Head of caudate nucleus (tissue), 42 donors: ENCODE measurements at places on chromosomes 12 and 14.

DNA sequence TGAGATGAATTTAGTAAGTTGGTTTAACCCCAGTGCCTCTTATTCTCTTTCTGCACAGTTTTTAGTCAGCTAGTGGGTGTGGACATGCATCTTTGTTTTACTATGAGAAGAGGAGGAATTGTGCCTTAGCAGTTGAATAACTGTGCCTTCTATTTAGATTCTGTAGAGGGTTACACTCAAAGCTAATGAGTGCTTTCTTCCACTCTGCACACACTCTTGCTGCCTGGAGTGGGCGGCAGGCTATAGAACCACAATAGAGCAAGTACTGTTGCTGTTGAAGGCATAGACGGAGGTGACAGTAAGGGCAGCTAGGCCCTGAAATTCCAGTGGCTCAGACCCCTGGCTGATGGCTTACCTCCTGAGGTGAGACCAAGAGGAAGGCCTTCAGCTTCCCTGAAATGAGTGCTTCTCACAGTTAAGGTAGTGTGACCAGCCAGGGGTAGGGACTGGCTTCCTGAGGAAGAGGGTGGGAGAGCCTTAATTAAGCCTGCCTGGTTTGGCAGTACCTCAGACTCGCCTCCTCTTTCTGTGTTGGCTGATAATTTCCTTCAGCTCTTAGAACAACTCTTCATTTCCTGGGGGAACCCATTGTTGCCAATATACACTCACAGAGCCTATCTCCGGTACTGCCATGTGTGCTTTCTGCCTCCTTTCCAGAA lies 24.7 kb downstream of the SUSD6 start:
- no peak for DNase-seq

- DNase-seq = no peak
These were observed 47.3 kb upstream of the LRIG3 start for GRCh38 chr12:58967561-58967960.

DNA sequence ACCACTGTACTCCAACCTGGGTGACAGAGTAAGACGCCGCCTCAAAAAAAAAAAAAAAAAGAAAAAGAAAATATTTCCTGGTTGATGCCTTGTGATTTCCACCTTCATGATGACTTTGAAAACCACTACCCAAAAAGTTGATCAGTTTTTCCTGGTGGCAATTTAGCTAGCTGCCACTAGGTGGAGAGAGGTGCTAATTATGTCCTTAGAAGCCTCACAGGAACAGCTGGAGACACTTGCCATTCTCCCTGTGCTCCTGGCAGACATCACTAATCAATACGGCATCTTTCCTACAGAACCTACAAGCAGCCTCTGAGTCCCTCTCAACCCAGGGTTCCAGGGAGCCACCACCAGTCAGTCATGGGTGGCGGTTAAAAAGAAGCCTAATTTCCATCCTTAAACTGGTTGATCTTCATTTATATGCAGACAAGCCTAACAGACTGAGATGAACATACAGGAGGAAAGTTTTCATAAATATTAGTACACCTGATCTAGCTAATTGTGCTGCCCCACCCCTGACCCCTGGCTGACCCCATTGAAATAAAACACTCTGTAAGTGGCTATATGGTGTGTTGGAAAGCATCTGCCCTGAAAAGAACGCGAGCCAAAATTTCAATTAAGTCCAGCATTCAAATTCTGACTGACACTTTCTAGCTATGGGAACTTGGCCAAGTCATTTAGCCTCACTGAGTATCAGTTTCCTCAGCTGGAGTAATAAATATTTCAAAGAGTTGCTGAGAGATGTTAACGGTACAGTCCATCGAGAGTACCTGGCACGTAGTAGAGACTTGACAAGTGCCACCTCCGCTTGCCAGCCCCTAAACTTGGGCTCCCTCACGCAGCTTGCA lies 6.2 kb upstream of the OAS1 start:
- no peak for DNase-seq

DNA sequence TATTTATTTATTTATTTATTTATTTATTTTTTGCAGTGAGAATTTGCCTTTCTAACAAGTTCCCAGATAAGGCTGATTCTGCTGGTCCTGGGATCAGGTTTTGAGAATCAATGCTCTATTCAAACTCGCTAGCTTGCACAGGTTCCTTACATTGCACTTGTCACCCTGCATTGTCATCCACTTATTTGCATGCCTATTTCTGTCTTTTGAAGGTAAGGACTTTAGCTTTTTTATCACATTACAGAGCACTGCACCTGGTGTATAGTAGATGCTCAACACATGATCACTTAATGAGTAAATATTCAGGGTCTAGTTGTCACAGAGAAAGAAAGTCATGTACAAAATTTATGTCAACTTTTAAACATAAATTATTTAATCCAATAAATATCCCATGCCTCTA lies 219.7 kb upstream of the BTG1 start:
- DNase-seq = no peak

GRCh38 chr14:20436363-20436755 lies 393 bp upstream of the KLHL33 start:
- DNase-seq = no peak

GRCh38 chr12:111152561-111152960 lies 216.3 kb downstream of the PHETA1 start:
- no peak for DNase-seq

- DNase-seq = no peak
These were observed 136.8 kb downstream of the TPH2 start for GRCh38 chr12:72075401-72075800.

DNA sequence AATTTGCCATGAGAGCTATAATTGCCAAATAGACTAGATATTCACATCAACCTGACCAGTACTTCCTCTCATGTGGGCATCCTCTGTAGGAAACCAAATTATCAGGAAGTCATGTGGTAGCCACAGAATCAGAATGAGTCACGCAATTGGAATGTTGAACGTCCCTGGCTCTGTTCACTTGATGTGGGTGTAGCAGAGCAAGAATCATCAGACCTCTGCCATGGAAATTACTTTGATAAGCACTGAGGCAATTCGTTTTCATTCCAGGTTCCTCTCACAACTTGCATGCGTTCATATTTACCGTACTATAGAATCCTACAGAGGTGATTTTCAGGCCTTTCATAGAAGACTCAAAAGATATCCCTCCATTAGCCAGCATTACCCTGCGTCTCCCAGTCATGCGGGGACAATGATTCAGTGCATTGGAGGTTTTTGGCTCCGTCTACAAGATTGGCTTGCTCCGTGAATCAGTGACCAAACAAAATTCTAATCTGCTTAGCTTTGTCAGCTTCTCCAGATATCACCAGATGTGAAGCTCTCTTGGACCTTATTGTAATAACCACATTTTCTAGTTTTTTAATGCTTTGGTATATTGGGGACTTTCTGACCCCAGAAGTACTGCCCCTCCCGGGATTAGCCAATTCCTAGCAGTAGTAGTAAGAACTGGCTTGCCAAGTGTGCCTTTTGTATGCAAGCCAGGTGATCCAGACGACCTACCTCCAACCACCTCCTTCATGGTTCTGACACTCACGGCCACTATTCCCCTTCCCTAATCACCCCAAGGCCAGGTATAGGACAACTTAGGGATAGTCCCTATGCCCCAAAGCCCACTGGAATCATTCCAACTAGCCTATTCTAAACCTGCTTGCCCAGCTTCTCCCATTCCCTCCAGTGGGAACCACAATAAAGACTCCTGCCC lies 133.4 kb downstream of the KICS2 start:
- DNase-seq = peak; percentile 18

GRCh38 chr14:104768437-104769323 lies 15.7 kb downstream of the SIVA1 start:
- peak; percentile 97 for DNase-seq

DNA sequence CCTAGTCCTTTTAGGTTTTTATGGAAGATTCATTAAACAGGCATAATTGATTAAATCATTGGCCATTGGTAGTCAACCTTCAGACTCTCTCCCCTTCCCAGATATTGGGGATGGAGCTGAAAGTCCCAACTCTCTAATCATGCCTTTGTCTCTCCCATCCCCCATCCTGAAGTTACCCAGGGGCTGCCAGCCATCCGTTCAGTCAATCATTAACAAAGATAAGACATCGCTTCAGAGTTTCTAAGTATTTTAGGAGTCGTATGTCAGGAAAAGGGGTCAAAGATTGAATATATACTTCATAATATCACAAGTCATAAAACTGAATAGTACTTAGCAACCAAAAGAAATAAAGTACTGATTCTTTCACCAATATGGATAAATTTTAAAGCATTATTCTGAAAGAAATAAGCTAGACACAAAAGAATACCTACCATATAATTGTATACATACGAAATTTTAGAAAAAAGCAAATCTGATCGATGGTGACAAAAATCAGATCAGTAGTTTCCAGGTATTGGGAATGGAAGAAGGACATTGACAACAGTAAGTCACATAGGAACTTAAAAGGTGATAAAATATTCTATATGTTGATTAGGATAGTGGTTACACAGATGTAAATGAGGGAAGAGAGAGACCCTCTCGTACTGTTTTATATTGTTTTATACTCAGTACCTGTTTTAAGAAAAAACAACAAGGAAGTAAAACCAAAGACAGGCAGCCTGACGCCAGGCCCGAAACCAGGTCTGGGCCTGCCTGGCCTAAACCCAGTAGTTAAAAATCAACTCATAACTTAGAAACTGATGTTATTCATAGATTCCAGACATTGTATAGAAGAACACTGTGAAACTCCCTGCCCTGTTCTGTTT lies 414.4 kb downstream of the DAD1 start:
- no peak for DNase-seq

DNA sequence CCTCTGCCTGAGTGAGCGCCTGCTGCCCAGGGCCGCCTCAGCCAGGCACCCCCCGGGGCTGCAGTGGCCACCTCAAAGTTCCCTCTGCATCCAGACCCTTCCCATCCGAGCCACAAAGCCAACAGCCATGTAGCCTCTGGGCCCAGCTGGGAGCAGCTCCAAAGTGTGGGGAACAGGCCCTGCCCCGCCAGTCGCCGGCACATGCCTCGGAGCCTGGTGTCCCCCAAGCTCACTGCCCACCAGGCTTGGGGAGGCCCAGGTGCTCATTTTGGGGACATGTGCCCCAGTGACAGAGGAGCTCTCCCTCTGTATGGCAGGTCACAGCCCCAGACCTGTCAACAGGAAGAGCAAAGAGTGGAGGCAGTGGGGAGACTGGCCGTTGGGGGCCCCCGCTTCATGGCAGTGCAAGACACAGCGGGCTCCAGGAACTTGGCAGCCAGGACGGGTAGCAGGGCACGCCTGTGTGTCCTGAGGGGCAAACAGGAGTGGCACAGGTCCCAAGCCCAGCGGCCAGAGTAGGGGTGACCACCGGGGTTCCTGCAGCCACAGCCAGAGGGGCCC lies 29.9 kb downstream of the JAG2 start:
- no peak for DNase-seq

DNA sequence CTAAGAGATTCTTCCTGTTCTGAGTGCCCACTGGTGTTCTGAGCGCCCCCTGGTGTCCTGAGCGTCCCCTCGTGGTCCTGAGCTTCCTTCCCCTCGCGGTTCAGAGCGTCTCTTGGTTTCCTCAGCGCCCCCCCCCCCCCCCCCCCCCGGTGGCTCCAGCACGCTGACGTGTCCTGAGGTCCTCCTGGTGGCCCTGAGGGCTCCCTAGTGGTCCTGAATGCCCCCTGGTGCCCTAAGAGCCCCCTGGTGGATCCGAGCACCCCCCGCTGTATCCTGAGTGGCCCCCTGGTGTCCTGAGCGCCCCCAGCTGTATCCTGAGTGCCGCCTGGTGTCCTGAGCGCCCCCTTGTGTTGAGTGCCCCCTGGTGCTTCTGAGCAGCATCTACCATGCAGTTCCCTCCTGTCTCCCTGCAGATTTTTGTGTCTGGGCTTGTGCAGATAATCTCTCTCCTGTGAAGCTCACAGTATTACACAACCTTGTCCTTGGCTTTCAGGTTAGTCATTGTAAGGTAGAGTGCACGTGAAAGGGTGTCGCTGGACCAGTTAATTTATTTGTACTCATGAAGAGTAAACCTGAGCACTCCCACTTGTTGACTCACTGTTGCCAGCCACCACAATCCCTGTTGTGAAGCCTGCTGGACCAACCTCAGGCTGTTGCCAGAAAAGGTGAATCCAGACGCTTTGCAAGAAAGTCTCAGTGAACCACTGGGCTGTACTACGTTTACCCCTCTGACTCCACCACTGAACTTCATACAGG lies 1168.4 kb downstream of the TMEM121 start:
- no peak for DNase-seq

- peak; percentile 25 for DNase-seq
These were observed 662 bp upstream of the NELL2 start for GRCh38 chr12:44876544-44877410.

DNA sequence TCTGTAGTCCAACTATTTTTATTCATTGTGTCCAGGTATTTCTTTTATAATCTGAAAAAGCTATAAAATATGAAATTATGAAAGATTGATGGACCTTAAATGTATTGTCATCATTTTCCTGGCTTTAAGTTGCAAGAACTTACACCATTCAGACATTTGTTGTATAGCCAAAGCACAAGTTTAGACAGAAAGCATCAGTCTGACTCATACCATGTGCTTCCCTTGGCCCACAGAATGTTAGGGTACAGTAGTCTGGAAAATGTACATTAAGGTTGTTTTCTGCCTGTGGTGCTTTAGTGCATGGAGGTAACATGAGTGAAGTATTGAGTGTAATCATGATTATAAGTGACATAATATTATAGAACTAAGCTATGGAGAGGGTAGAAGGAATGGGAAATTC lies 1002.5 kb downstream of the BCL11B start:
- no peak for DNase-seq

DNA sequence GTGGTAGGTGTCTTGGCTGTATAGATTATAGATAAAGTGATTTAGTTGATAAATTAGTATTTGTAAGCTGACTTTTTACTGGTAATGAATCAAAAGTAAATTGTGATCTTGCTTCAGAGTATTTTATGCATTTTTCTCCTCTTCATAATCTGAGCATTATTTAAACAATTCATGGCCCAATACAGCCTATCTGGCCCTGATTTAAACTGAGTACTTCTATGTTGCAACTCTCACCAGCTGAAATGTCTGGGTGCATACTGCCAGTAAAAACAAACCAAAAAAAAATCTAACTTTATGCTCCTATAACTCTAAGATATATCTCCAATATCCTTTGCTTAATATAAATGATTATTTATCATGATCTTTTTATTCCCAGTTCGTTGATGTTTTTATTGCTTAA lies 86.6 kb downstream of the MIA2 start:
- no peak for DNase-seq
